HuH-7 (cell line): ENCODE measurements at places on chromosomes 7 and 10.

GRCh38 chr7:33806298-33807154, 98.8 kb upstream of the BMPER start:
- DNase-seq: peak; percentile 23

DNA sequence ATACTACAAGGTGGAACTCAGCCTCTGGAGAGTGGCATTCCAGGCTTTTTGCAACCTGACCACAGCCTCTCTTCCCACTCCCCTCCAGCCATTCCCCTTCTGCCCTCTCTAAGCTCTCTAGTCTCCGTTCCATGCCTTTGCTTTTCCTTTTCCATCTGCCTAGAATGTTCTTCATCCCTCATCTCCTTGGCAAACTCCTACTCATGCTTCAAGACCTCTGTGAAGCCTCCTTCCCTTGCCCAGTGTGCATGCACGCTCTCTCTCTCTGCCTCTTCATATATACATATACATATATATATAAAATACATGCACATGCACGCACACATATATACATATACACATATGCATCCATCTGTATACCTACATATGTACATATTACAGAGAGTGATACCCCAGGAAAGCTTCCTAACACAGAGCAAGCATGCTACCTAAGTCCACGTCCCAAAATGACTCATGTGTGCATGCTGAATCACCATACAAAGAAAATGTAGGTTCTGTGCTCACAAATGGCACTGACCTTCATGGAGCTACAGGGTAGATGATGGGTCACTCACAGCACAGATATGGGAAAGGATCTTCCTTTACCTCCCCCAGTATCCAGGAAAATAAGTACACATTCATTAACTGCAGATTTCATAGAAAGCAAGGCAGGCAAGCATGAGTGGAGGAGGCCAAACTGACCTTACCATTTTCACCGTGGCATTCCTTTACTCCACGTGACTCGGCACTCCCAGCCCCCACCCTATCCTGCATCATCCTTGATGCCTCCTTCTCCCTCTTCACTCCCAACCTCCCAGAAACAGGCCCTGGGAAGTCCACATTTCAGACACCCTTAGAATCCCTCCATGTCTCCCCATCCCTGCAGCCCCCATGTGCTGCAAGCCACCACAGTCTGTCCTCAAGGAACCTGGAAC, 238.4 kb upstream of the ZMIZ1 start:
- no peak for DNase-seq

GRCh38 chr10:15735763-15736162, 16.0 kb upstream of the ITGA8 start:
- DNase-seq: no peak

DNA sequence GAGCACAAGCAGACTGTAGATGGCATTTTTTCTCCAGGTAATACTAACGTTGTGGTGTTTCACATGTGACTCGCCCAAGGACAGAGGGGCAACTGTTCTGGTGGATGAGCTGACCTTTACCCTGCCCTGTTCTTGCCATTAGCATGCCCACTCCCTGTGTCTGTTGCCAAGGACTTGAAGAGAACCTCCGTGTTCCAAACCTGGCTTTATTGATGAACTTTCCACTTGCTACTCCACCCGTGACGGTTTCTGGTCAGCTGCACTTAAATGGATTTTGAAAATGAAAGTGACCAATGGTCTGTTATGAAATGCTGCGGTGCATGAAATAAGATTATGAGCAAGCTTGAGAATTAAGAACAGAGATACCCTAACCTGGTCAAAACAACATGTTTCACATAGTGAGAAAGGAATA, 30.4 kb downstream of the LRRC4 start:
- no peak for DNase-seq

GRCh38 chr7:111588065-111588433, 25.8 kb upstream of the IMMP2L start:
- no peak for DNase-seq

DNA sequence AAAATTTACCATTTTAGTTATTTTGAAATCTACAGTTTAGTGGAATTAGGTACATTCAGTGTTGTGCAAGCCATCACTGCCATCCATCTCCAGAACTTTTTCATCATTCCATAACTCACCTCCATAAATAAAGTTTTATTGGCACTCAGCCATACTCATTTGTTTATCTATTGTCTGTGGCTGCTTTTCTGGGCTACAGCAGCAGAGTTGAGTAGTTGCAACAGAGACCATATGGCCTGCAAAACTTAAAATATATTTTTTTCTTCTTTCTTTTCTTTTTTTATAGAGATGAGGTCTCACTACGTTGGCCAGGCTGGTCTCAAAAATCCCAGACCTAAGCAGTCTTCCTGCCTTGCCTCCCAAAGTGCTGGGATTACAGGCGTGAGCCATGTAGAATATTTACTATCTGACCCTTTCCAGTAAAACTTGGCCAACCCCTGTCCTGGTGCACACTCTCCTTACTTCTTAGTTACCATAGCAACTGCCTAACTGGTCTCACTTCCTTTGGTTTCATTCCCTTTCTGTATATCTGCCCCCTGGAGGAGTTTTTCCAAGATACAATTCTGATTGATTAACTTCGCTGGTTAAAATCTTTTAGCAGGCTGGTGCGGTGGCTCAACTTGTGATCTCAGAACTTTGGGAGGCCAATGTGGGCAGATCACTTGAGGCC, 133.2 kb downstream of the CUX1 start:
- DNase-seq: no peak

GRCh38 chr10:964988-965417, 23.2 kb upstream of the GTPBP4 start:
- no peak for DNase-seq

GRCh38 chr10:3655528-3655927, 129.5 kb downstream of the KLF6 start:
- no peak for DNase-seq

DNA sequence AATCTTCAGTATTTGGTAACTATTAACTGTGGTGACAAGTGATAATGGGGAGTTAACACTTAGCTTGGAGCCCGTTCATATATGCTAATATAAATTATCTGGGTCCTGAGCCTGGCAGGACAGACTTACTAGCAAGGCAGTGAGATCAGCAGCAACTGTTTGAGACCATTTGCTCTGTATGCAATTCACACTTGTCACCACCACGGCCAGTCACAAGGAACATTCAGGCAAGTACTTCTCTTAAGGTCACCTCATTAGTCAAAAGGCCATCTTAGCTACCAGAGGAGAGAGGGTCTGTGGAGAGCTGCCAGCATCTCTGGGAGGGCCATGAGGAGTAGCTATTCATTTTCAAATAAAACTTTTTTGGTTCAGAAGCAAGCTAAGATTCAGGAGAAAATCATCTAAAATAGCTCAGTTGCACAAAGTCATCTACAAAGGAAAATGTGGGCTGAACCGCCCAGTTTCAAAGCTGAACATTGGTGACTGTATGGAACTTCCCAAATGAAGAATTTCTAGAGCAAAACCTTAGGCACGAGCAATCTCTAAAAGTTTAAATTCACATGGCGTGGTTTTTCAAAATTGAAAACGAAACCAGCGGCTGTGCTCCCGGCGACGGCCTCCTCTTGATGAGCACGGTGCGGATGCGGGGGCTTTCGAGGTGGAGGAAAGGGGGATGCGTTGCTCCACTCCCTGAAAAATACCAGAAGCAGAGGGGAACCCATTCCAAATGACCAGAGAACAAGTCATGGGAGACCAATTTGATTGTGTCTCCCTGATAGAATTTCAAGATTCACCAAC, 233.5 kb upstream of the MGMT start:
- no peak for DNase-seq

DNA sequence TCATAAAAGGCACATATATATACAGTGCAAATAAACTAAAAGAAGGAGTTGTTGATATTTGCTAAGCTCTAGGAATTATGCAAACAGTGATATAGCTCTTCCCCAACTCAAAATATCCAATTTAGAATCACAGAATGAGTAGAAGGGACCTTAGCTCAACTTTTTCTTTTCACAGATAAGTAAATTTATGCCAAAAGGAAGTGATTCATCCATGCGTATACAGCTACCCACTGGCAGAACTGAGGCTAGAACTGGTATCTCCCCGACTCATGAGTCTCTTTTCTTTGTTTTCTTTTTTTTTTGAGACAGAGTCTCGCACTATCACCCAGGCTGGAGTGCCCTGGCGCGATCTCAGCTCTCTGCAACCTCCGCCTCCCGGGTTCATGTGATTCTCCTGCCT, 54.2 kb upstream of the SVIL start:
- no peak for DNase-seq

GRCh38 chr10:69803809-69804208, 2.1 kb downstream of the COL13A1 start:
- no peak for DNase-seq

DNA sequence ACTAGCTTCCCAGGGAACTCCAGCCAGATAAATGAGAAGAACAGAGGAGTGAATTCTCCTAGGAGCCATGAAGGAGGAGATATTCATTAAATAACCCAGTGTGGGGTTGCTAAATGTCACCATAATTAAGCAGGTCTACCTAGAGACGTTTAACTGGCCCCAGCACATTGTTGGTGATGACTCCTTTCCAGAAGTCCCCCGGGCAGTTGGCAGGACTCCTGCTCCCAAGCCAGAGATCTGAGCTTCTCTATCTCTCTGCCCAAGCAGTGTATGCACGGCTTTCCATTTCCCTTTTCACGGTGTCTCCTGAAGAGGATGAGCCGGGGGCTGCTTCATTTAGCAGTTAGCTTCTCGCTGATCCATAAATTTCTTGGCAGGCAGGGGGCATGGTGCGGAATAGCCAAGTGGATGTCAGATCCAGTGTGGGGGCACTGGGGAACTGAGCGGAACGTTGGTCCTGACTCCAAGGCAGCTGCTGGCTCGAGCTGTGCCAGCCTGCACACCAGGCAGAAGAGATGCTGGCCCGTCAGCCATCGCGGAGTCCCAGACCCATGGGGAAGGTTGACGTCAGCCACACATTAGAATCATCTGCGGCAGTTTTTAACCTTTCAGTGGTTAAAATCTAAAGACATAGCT, 142.0 kb upstream of the NPY start:
- no peak for DNase-seq

DNA sequence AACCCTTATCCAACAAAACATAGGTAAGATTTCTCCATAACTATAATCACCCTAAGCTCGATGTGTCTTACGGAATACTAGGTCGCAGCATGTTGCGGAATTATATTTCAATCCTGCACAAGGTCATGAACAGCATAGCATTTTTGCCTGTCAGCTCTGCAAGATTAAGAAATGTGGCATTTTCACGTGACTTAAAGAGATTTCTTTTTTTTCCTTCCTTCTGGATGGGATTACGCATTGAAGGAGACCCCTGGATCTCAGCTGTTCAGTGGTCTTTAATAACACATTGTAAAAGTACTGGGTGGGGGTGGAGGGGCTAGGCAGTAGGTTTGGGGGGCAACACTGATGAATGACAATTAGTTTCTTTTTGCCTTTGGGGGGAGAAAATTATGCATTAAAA, 106.7 kb downstream of the CUBN start:
- DNase-seq: no peak

DNA sequence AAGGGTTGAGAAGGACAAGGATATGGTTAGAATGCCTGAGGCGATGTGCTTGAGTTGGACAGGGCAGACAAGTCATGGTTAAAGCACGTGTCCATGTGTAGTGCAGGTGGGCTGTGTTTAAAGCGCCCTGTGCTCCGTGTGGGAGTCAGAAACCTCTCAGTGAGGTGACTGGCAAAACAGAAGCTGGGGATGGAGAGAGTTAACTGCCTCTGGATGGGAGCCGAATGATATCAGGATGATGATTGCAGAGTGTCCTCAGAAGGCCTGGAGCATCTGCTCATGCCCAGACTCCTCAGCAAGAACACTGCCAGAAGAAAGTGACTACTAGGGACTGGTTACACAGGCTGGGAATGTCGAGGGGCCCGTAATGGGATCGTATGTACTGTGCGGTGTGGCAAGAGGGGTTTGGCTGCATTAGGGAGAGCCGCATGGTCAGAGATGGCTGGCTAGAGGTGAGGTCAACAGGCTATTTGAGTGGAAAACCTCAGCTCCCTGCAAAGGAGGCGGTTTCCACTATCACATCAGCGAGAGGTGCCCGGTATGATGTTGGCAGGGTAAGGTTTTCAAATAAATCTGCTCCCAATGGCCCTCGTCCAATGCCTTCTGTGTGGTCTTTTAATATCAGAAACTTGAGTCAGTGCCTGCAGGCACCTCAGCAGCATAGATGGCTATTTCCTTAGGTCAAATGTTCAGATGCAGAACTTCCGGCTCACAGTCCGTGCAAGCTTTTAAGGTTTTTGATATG, 26.1 kb upstream of the MRC1 start:
- no peak for DNase-seq

DNA sequence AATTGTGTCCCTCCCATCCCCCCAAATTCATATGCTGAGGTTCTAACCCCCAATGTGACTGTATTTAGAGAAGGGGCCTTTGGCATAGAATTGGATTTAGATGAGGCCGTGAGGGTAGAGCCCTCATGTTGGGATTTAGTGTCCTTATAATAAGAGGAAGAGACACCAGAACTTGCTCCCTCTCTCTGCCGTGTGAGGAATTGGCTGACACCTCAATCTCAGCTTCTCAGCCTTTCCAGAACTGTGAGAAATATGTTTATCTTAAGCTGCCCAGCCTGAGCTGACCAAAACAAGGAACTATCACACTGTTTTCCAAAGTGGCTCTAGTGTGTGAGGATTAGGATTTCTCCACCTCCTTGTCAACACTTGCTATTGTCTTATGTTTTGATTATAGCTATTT, 400.0 kb upstream of the FZD8 start:
- DNase-seq: no peak

GRCh38 chr10:90062786-90063185, 361.4 kb downstream of the KIF20B start:
- no peak for DNase-seq

DNA sequence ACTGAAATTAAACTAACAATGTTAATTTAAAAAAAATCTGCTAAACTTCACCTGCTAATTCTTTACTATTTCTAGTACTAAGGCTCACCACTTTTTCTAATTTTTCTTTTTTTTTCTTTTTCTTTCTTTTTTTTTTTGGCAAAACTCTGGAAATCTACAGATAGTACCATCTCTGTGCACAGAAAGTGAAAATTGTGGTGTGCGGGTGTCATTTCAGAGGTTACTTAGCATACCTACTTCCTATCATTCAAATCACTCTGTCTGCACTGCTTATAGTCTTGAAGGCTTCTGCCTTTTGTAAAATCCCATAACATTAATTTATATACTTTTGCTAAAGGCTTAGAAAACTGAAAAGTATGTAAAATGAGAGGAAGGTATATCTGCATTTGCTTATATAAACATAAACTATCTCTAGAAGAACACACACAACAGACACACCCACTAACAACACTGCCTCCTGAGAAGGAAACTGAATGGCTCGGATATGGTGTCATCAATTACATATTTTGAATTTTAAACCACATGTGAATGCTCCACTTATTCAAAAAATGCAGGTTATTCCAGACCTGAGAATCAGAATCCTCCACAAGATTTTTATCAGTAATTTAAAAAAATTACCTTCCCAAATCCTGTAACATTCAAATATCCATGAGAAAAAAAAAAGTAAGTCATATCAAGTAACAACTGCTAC, 229.5 kb downstream of the PARD3 start:
- DNase-seq: no peak
